ENCODE measurements at places on chromosomes 2 and 18.

- no peak for DNase-seq
Measured at GRCh38 chr2:188848887-188849435, 125.2 kb upstream of the COL3A1 start.

GRCh38 chr18:48080546-48080945 lies 150.1 kb upstream of the SMAD2 start:
- no peak for DNase-seq

DNA sequence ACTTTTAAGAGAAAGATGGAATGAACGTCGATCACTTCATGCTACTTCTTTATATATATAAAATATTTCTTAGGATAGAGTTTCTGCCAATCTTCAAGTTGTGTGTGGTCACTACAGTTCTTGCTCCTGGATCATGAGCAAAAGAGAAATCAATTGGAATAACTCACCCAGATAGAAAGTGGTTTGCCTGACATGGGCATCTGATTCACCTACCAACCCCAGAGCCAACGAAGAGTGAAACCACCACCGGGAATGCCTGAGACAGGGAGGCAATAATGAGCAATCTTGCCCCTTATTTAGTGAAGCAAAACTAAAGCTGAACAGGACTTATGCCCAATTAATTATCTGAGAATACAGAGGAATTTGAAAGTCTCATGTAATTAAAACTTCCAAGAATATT lies 250.2 kb upstream of the REG3G start:
- no peak for DNase-seq

DNA sequence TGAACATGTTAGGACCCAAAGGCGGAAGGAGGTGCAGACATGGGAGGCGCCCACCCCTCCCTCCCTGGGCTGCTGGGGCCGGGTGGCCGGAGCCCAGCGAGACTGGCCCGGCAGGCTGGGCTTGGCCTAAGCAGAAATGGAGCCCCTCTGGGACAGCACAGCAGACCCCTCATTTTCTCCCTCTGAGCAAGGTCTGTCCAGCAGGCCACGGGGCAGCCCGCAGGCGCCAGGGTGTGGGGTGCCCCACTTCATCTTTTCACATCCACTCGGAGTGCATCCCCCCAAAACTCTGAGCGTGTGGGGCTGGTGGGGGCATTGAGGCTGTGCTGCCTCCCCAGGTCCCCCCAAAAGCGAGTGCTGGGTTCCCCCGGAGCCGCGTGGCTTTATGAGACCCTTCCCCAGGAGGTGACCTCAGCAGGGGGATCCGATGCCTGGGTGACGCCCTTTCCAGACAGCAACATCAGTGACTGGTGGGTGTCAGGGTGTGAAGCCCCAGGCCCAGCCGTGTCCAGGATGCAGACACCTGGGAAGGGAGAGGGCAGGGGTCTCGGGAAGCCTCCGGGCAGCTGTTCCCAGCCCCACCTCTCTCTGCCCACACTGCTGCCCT lies 36.7 kb upstream of the GPC1 start:
- no peak for DNase-seq

DNA sequence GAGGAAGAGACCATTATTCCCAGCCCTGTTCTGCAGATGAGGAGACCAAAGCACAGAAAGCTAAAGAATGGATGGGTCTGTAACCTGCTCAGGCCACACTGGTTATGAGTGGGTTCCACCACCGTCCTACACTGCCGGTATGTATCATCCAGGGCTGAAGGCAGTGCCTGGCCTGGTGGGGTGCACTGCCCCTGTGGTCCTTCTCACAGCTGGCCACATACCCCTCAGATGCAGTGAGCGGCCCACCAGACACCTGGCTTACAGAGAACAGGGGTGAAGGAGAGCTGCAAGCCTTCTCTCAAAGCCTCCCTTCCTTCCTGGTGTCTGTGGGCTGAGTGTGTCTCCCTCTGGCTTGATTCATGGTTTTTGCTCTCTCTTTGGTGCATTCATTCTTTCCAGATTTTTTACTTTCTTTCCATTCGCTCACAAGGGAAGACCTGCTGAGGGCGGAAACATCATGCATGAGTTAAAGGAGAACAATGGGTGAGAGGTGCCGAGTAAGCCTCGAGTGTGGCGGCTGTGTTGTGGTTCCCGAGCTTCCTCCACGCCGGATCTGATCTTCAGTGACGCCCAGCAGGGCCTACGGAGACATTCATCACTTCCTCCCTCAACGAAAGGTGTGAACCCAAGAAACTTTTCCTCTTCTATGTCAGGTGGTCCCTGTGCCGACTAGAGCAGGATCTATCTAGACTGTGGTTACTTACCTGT lies 62.1 kb upstream of the REL start:
- DNase-seq: no peak

GRCh38 chr2:219542931-219543595 lies 546 bp downstream of the CHPF start:
- DNase-seq: peak; percentile 47

DNA sequence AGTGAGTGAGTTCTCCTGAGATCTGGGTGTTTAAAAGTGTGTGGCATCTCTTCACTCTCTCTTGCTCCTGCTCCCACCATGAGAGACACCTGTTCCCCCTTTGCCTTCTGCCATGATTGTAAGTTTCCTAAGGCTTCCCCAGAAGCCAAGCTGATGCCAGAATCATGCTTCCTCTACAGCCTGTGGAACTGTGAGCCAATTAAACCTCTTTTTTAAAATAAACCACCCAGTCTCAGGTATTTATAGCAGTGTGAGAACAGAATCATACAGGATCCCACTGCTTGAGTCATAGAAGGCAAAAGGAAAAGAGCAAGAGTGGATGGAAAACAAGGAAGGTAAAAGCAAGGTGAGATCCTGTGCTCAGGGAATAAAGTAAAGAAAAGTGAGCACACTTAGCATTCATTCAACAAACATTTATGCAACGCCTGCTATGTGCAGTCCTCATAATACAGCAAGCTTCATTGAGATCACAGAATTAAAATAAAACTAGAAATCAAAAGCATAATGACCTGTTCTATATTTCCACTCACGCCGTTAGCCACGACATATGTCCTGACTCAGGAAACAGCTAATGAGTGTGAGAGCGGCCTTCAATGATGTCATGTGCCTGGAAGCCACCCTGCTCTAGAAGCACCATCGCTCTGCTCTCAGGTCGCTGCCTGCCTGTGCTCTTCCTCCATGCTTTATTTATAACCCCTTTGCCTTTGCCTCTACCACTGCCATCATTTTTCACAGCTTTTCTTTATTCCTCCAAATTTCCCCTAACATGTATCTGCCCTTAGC lies 11.3 kb upstream of the COPS8 start:
- DNase-seq: peak; percentile 33

GRCh38 chr2:43007901-43008300 lies 215.5 kb upstream of the HAAO start:
- DNase-seq: no peak

DNA sequence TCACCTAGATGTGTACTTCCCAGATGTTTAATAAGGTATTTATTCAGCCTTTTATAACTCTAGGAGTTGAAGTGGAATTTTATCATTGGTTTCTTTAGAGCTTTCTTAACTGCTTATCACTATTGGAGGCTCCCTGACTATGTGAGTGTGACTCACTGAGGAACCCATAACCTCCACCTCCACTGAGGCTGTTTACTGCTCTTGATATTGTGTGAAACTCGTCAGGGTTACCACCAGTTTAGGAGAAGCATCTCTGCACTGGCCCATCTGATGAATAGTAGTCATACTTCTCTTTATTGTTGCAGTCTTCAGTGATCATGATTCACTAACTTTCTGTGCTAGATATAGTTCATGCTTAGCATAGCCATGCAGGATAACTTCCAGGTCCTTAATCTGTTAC lies 79.6 kb upstream of the UBXN4 start:
- DNase-seq: peak; percentile 16

GRCh38 chr18:52567360-52567759 lies 227.4 kb downstream of the DCC start:
- DNase-seq: no peak

DNA sequence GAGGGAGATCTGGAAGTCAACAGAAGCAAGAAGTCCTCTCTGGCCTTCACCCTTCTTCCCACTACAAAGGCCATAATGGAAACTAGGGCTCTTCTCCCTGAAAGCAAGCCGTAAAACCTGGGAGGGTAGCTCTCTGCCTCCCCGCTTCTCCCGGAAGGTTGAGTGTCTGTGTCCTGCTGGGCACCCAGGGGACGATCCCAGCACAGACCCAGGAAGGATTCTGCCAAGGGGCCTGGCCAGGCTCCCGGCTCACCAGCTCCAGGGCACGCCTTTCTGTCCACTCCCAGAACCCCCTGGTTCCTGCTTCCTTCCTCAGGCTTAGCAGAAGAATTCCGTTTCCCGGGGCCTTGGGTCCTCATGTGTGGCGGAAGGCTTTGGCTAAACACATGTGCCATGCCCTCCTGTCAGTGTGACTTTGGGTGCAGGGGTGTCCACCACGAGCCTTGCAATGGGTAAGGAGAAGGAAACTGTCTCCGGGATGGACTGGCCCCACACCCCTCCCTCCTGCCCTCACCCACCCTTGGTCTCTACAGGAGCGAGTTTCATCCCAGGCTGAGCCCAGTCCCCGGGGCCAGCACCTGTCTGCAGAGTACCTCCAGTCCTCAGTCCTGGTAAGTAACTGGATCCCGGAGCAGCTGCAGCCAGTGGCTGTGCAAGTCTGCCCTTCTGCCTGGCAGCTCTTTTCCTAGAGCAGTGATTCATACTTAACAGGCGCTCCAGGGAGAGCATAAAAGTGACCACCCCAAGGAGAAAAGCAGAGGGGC lies 135.8 kb downstream of the TPO start:
- DNase-seq: no peak

DNA sequence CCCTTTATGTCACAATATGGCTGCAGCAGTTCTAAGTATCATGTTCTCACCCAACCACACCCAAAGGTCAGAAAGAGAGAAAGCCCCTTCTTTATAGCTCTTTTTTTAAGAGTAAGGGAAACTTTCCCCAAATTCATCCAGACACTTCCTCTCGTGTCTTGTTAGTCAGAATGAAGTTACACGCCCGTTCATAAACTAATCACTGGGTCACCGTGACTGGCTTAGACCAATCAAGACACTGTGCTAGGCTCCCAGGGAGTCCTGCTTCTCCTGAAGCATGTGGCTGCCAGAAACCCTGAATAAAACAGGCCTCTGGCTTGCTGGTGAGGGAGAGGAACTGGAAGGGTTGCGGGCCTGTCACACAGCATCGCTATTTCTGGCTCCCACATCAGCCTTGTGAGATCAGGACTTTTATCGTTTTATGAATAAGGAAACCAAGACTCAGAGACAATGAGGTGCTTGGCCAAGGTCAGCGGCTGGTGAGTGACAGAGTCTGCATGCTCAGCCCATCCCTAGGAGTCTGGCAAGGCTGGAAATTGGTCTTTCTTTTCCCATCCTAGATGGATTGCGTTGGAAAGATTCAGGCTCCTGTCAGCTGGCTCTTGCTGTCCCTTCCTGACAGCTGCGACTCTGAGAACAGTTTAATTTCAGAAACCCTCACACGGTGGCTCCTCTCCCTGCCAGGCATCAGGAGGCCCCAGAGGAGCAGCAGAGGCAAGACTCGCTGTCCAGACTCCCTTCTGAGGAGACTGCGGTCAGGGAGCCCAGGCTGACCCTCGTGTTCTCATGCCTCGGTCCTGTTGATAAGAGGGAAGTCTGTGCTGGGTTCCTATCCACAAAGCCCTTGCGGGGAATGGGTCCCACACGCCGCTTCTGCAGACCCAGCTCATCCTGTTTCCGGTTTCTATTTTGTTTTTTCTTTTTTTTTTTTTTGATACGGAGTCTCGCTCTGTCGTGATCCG lies 104.5 kb upstream of the TAF1B start:
- peak; percentile 40 for DNase-seq

DNA sequence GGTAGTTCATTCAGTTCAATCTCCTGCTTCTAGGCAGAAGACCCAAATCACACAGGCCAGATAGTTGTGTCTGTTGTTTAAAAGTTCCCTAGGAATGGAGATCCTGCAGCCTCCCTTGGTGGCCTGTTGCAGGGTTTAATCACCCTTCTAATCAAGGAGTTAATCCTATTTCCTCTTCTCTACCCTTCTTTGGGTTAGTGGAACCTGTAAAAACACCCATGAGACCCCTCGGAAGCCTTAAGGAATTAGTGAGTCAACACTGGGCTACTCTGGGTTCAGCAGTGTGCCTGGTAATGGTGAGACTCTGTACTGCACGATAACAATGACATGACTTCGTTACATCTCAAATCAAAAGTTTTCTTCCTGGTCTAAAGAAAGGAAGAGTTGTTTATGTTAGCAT lies 217.6 kb upstream of the NRP2 start:
- DNase-seq: no peak

GRCh38 chr2:218402491-218402901 lies 2.8 kb downstream of the CTDSP1 start:
- DNase-seq: no peak

Measured in cardiac fibroblast (primary cell).